ENCODE measurements at places on chromosomes 11 and 22. TPM values are rescaled to one million over a fixed set of nuclear protein-coding genes. Genes with fewer than 3 reads are reported as not detected.

DNA sequence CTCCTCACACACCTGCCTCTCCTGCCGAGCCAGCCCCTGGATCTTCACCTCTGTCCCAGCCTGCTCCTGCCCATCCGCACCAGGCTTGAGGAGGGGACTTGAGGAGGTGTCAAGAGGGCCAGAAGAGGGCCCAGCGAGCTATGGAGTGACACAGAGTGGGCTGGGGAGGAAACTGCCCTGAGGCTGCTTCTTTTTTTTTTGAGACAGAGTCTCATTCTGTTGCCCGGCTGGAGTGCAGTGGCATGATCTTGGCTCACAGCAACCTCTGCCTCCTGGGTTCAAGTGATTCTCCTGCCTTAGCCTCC, 21.9 kb upstream of the CDON start:
- no peak for DNase-seq

DNA sequence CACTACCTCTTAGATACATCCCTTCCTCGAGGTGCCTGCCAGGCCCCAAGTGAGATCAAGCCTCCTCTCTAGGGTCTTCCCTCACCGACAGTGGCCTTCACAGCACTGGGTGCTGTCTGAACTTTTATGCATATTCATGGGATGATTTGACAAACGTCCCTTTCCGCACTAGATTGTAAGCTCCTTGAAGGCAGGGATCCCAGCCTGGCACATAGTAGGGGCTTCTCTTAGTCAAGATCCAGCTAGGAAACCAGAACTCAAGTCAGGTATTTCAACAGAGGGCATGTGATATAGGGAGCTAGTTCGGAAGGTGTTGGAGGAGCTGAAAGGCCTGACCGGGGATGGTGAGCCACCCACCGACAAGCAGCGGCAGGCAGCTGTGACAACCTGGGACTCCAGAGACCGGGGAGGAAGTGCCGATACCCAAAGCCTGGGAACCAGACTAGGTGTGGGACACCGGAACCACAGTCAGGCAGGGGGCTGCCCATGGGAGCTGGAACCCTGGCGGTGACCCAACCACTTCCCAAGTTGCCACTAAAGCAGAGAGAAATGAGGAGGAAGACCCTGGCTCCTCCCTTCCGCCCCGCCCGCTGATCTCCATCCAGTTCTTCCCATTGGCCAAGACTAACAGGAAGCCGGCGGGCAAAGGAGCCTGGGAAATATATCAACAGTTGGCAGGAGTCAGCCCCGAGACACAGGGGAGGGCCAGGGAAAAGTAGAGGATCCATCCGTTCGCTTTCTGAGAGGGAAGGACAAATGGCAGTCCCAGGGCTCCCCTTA, 39.8 kb upstream of the CD82 start:
- DNase-seq: no peak

DNA sequence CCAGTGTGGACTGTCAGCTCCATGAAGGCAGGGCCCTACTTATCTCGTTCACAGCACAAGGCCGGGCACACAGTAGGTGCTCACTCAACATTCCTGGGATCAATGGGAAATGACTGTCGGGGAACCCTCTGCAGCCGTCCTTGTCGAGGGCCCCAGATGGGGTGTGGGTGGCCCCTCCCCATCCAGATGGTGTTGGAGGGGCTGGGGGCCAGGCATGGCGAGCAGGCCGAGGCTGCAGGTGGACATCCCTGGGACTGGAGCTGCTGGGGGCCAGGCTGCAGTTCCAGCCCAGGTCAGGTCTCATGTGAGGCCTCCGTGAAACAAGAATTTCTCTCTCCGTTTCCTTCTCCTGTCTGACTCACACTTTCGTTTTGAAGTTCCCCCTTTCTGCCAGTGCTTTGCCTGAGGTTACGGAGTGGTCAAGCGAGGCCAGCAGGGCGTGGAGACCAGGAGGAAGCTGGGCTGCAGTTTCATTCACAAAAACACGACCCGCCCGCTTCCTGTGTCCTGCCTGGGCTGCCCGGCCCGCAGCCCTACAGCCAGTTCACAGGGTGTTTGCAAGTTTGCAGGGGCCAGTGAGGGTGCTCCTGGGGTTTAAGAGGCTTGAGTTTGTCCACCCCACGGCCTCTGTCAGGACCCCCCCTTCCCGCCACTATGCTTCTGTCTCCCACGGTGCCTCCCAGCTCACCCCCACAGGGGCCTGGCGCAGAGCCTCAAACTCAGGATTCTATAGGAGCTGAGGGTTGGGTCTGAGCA, 4.5 kb downstream of the MYEOV start:
- DNase-seq: no peak

GRCh38 chr11:133606124-133606523, 73.8 kb upstream of the OPCML start:
- DNase-seq: no peak

GRCh38 chr11:79237703-79238102, 203.1 kb downstream of the TENM4 start:
- no peak for DNase-seq

DNA sequence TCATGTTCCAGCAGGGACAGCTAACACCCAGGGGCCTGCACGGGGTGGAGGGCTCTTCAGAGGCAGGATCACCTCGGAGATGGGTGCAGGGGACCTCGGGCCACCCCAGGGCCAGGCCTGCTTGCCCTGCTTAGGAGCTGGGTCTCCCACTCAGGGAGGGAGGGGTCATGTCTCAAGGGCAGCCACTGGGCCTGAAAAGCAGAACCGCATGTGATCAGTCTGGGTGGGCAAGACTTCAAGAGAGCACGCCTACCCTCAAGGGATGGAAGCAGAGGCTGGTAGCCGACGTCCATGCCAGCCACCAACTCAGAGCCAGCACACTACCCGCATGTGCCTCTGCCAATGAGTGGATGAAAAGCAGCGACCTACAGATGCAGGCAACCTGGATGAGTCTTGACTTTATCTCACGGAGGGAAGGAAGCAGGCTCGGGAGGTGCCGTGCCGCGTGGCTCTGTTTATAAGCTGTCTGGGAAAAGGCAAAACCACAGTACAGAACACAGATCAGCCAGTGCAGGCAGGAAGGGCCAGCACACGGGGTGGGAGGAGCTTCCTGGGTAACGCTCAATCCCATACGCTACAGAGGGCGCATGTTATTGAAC, 16.0 kb downstream of the TBX1 start:
- no peak for DNase-seq

GRCh38 chr11:10155793-10156490, 138.1 kb downstream of the SBF2 start:
- DNase-seq: no peak

- DNase-seq: no peak
These were observed 231.2 kb downstream of the TBC1D22A start for GRCh38 chr22:46993633-46994032.

DNA sequence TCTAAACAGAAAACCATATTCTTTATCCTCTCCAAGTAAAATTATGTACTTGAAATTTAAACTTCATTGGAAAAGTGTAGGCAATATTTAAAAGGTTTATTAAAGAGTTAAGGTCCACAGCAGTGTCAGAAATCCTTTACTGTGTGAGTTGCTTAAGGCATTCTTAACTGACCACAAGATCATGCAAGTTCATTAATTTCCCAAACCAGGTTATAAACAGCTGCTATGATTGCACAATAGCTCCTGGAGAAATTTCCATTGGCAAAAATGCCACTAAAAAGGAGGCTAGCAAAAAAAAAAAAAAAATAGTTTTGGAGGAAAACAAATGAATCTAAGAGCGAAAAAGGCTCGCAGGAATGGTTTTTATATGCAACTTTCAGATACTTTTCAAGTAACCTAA, 106.2 kb downstream of the ETS1 start:
- no peak for DNase-seq

GRCh38 chr11:60739114-60739513, 14.6 kb downstream of the MS4A18 start:
- DNase-seq: no peak

MAJIN gene
- polyA plus RNA-seq: 1.5 TPM

RFPL2 gene
- polyA plus RNA-seq: 0.23 TPM

GUCY1A2 gene
- 2.8 TPM for polyA plus RNA-seq

MIOX gene
- 18.2 TPM for polyA plus RNA-seq

APOL5 gene
- polyA plus RNA-seq: not detected
